ENCODE measurements at places on chromosomes 2 and 18.

DNA sequence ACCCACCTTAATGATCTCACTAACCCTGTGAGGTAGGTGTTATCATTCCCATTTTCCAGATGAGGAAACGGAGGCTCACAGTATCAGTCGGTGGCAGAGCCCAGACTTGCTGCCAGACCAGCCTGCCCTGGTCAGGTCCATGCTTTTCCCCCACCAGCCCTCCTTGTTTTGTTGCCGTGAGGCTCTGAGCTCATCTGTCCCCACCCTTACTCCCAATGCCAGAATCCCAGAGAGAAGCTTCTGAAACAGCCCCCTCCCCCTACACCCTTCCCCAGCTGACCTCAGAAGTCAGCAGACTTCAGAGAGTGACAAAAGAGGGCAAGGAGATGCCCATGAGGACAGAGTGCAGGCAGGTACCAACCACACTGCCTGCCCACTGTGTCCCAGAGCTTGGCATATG lies 20.8 kb upstream of the TNS1 start:
- H3K4me1 ChIP-seq, result no peaks in the 10 kb centered on the region
- H3K27ac ChIP-seq, result no peak overlapping the region
- DNase-seq, result no peak
- H3K4me3 ChIP-seq, result no peak overlapping the region
- no peaks in the 10 kb centered on the region for H3K36me3 ChIP-seq

DNA sequence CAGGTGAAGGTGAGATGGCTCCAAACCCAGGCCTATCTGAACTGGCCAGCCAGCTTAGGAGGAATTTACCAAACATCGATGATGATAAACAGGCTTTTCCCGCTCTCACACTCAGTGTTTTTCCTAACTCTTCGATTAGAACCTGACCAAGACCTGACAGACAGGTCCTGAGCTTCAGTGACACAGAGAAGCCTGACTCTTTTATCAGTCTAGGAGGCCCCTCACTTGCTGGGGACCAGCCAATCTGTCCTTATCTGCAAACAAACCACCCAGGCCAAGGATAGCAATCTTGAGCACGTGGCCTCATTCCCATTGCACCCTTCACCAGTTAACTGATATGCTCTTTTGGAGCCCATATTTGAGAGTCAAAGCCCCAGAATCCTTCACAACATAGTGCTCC lies 1.9 kb upstream of the ITSN2 start:
- H3K27ac ChIP-seq, result no peak overlapping the region
- no peak overlapping the region for H3K4me3 ChIP-seq
- H3K36me3 ChIP-seq, result no peaks in the 10 kb centered on the region
- DNase-seq, result no peak
- H3K4me1 ChIP-seq, result peaks cover 9% of the 10 kb centered on the region

GRCh38 chr2:237727363-237727762 lies 71.2 kb upstream of the RBM44 start:
- H3K27ac ChIP-seq, result no peak overlapping the region
- no peak overlapping the region for H3K4me3 ChIP-seq
- DNase-seq, result peak; percentile 66
- peaks cover 58% of the 10 kb centered on the region for H3K4me1 ChIP-seq

GRCh38 chr18:13513481-13513880 lies 212.9 kb downstream of the FAM210A start:
- no peaks in the 10 kb centered on the region for H3K36me3 ChIP-seq
- H3K27ac ChIP-seq, result no peak overlapping the region
- no peak for DNase-seq
- no peaks in the 10 kb centered on the region for H3K27me3 ChIP-seq
- no peak overlapping the region for H3K4me3 ChIP-seq

DNA sequence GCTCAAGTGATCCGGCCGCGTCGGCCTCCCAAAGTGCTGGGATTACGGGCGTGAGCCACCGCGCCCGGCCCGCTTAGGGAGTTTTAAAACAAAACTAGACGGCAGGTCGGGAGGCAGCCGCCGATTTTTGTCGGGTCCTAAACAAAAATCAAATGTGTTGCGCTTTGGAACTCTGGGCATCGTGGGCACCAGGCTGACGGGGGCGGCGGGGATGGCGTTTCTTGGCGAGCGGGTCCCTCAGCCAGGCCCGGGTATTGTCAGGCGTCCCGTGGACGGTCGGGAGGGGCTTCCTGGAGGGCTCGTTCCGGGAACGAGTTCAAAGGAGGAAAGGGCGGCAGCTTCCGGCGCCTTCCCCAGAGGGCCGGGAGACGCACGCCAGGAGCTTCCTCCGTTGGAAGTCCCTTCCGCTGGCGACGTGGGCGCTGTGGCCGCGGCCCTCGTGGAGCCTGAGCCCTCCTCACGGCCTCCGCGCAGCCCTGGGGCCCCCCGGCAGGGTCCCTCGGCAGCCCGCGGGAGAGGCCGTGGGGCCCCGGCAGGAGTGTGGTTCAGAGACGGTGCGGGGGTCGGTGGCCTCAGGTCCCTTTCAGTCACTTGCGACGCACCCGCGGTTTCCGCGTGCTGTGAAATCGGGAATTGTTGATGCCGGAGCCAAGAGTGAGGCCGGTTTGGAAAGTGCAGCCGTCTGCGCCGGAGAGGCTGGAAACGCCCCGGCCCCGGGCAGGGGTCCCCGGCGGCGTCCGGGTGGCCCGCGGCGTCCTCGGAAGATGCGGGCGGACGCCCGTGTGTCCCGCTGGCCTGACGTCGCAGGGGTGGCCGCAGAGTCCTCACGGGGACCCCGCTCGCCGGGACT lies 59.3 kb downstream of the EMILIN2 start:
- 0 out of 2 replicates have a peak overlapping the region, but pooled peaks have one; percentile 4 for H3K27ac ChIP-seq
- peak; percentile 69 for DNase-seq
- H3K36me3 ChIP-seq, result no peaks in the 10 kb centered on the region
- no peaks in the 10 kb centered on the region for H3K27me3 ChIP-seq
- H3K4me3 ChIP-seq, result peak overlapping the region; percentile 77

DNA sequence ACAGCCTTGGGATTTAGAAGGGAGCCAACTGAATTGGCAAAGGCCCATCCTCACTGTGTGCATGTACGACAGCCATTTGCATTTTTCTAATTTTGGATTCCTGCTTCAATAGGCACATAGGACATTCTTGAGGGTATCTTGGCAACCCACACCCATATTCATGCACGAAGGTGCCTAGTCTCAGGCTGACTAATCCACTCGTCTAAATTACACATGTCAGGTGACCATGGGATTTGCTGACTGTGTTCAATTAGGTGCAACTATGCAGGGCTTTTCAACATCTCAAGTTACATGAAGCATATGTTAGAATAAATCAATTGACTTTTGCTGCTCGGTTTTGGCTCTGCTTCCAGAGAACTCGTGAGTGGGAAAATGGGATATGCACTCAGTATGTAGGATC lies 249.7 kb downstream of the SP3 start:
- H3K4me1 ChIP-seq, result no peaks in the 10 kb centered on the region
- DNase-seq, result no peak
- H3K4me3 ChIP-seq, result no peak overlapping the region
- no peak overlapping the region for H3K27ac ChIP-seq
- H3K36me3 ChIP-seq, result no peaks in the 10 kb centered on the region
- peaks cover 19% of the 10 kb centered on the region for H3K27me3 ChIP-seq

DNA sequence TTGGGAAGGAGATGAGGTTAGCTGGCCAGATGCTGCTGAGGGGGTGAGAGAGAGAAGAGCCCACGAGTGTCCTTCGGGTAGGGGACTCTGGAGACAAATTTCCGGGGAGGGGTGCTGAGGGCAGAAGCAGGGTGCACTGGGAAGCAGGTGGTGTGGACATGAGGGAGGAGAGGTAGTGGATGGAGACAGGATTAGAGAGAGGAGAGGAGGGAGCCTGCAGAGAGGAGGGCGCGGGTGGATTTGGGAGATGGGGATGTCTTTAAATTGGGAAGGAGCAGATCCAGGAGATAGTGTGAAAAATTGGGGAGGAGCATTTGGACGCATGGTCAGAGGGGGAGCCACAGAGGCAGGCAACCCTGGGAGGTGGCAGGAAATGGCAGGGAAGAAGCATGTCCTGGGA lies 154.7 kb downstream of the DYSF start:
- H3K4me1 ChIP-seq, result peaks cover 13% of the 10 kb centered on the region
- no peak overlapping the region for H3K27ac ChIP-seq
- no peaks in the 10 kb centered on the region for H3K36me3 ChIP-seq
- DNase-seq, result no peak
- no peak overlapping the region for H3K4me3 ChIP-seq
- no peaks in the 10 kb centered on the region for H3K27me3 ChIP-seq

- no peaks in the 10 kb centered on the region for H3K4me1 ChIP-seq
- no peak overlapping the region for H3K27ac ChIP-seq
- H3K27me3 ChIP-seq, result no peaks in the 10 kb centered on the region
- no peaks in the 10 kb centered on the region for H3K36me3 ChIP-seq
Measured at GRCh38 chr2:54708584-54709335, 14.7 kb upstream of the EML6 start.

GRCh38 chr2:3683748-3684454 lies 19.5 kb upstream of the DCDC2C start:
- no peak overlapping the region for H3K4me3 ChIP-seq
- H3K27ac ChIP-seq, result no peak overlapping the region
- no peaks in the 10 kb centered on the region for H3K27me3 ChIP-seq
- DNase-seq, result peak; percentile 8

- no peak for DNase-seq
- H3K4me1 ChIP-seq, result no peaks in the 10 kb centered on the region
- H3K27ac ChIP-seq, result no peak overlapping the region
- no peaks in the 10 kb centered on the region for H3K27me3 ChIP-seq
- H3K36me3 ChIP-seq, result no peaks in the 10 kb centered on the region
Measured at GRCh38 chr2:102792568-102793208, 30.9 kb downstream of the TMEM182 start.

Data from GM23248 (cell line).